ENCODE measurements at places on chromosomes 6 and 20.

GRCh38 chr6:39452306-39453145 is 130.0 kb upstream of the KCNK16 start:
- DNase-seq: no peak

DNA sequence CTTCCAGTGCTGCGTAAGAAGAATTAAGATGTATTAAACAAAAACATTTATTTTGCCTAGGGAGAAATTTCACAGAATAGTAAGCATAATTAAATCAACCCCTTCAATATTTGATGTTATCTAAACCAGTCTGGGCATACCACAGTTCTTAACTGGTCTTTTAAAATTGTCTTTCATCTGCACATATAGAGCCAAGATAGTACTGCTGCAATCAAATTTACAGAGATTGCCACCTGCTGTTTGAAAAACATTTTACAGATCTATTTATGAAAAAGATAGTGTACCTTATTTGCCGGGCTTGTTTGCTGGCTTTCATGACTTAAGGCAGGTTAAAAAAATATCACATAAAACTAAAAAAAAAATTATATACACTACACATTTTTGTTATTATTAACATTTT is 323.2 kb downstream of the ADGRB3 start:
- DNase-seq: no peak

GRCh38 chr6:91573826-91574416 is 987.0 kb upstream of the MAP3K7 start:
- DNase-seq: no peak

DNA sequence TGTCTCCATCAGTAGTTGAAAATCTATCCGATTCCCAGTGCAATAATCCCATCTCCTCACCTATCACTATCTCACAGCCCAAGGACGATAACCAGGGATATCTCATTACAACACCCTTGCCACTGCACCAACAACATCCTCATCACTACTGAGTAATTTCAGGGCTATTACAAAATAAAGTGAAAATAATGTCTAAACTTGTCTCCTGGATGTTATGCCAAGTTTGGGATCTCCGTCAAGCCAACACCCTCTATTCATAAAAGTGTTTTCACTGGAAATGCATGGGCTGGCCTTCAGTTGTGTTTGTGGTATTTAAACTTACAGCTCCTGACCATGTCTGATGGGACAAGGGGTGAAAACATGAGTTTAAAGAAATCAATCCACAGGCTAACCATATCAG is 42.0 kb upstream of the STMND1 start:
- no peak for DNase-seq

DNA sequence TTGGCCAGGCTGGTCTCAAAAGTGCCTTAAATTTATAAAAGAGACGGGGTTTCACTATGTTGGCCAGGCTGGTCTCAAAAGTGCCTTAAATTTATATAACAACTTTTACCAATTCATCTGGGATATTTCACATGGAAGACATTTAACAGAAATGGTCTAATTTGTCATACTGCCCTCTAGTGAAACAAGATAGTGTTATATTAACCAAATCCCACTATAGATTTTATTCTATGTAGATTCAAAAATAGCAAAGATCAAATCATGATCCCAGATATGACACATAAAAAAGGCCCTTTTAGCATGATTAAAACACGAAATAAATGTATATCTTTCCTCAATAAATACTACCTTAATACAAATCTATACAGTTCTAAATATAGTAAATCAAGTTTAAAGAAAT is 102.8 kb upstream of the TFAP2D start:
- DNase-seq: no peak

DNA sequence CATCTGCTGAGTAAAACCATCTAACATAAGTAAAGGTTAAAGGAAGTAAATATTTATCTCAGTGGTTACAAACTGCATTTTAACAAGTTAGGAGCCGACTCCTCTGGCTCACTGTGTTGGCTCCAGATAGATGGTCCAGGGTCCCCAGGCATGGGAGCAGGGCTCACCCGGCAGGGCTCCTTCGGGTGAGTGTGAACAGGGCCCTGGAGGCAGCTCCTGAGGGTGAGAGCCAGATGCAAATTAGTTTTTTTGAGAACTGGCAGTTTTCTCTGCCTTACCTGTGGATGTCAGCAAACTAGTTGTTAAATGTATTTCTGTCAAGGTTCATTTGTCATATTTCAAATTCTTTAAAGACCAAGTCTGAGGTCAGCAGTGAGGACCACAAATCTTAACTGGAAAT is 21.5 kb downstream of the TPBG start:
- DNase-seq: no peak

- DNase-seq: no peak
Measured at GRCh38 chr20:44032583-44033331, 118.1 kb downstream of the TOX2 start.

DNA sequence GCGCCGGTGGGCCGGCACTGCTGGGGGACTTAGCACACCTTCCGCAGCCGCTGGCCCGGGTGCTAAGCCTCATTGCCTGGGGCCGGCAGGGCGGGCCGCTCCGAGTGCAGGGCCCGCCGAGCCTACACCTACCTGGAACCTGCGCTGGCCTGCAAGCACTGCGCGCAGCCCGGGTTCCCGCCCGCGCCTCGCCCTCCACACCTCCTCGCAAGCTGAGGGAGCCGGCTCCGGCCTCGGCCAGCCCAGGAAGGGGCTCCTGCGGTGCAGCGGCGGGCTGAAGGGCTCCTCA is 10.7 kb upstream of the MPC1 start:
- no peak for DNase-seq

- no peak for DNase-seq
Measured at GRCh38 chr6:684831-685636, 7.9 kb downstream of the EXOC2 start.

- no peak for DNase-seq
Measured at GRCh38 chr6:77474286-77474956, 11.1 kb upstream of the HTR1B start.

GRCh38 chr6:128597004-128597403 is 76.6 kb upstream of the PTPRK start:
- no peak for DNase-seq

Measured in esophagus squamous epithelium (tissue), 5 donors.